ENCODE measurements at places on chromosomes 1 and 21.

- DNase-seq, result no peak
Observed at GRCh38 chr1:198633675-198634121, 5.1 kb upstream of the PTPRC start.

DNA sequence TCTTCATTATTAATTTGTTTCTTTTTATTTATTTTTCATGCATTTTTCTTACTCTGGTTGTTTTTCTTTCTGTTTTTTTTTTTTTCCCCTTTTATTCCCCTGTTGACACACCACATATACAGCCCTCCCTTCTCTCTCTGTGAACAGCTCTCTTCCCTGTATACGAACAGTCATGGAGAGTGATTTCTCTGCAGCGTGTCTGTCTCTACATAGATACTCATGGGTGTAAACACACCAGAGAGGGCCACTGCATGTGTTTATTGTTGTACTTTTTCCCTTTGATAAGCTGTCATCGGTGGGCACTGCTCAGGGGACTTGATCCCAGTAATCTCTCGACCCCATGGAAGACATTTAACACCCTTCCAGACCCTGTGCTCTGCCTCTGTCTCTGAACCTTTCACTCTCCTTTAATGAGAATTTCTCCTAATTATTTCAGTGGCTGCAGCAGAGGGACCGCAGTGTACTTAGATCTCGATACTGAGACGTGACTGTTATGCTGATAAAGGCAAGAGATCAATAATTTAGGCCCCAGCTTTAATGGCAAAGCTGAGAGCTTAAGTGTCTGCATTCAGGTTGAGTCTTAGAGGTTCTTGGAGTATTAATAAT is 113.1 kb downstream of the PBX1 start:
- DNase-seq, result no peak

DNA sequence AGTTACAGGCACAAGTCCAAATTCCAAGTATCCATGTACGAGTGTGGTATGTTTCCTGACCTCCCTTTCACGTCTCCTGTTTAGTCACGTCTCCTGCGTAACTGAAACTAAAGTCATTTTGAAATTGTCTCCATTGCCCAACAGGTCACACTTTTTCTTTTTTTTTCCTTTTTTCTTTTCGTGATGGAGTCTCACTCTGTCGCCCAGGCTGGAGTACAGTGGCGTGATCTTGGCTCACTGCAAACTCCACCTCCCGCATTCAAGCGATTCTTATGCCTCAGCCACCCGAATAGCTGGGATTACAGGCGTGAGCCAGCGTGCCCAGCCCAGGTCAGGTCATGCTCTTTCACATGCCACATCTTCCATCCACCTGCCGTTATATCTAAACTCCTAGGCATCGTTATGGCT is 38.2 kb downstream of the L1TD1 start:
- no peak for DNase-seq

GRCh38 chr1:178918955-178919354 is 48.1 kb upstream of the ANGPTL1 start:
- no peak for DNase-seq

DNA sequence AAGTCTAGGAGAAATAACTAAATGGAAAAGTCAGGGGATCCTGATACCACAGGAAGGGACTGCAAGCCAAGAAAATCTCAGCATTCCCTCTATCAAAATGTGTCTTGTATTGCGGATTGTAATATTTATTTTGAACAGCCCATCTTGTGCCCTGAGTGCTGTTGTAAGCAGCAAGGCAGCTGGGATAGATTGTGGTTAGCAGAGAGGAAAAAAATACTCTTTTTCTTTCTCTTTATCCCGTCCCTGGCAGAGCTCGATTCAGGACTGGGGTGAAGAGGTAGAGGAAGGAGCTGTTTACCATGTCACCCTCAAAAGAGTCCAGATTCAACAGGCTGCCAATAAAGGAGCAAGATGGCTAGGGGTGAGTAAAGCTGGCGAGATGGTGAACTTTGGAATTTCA is 1.2 kb downstream of the RGL1 start:
- DNase-seq, result no peak

- DNase-seq, result no peak
Observed at GRCh38 chr1:26570287-26570686, 40.7 kb downstream of the RPS6KA1 start.

DNA sequence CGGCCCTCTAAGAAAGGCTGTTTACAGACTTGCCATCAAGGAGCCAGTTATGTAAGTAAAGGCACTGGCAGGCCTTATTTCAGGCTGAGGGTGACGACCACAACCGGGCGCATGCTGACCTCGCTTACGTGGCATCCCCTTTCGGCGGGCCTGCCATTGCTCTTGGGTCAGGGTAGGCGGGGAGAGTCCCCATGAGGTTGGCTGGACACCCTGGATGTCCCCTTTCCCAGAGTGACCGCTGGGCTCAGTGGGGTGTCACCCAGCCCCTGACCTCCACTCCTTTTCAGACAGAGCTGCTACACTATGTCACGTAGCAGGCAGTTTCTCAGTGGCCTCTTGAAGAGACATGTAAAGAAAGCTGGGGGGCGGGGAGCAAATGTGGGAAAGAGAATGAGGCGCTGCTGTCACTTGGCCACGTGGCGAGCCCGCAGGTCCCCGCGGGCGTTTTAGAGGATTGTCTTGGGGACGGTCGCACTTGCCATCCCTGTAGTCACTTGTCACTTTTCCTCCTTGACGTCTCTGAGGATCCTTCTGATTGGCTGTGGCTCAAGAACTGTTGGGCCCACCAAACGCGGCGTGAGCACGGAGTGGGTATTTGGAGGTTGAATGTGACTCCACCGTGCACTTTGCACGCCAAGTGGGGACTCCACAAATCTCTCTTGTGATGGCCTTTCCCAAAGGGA is 42.2 kb downstream of the SLC37A1 start:
- DNase-seq, result no peak

DNA sequence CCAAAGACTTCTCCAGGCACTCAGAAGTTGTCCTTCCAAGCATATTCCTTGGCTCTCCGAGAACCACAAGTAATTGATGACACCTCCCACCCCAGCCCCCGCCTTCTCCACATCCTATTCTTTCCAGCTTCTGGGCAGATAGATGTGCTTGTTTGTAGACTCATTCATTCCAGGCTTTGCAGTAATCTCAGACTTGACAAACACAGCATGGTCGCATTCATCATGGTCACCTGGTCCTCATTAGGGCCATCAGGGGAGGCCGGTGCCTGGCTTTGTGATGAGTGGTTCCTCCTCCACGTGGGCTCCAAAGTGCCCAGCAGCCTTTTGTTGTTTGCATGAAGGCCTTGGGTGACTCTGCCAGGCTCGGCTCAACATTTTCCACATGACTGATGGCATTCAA is 28.5 kb upstream of the KCNE2 start:
- no peak for DNase-seq

DNA sequence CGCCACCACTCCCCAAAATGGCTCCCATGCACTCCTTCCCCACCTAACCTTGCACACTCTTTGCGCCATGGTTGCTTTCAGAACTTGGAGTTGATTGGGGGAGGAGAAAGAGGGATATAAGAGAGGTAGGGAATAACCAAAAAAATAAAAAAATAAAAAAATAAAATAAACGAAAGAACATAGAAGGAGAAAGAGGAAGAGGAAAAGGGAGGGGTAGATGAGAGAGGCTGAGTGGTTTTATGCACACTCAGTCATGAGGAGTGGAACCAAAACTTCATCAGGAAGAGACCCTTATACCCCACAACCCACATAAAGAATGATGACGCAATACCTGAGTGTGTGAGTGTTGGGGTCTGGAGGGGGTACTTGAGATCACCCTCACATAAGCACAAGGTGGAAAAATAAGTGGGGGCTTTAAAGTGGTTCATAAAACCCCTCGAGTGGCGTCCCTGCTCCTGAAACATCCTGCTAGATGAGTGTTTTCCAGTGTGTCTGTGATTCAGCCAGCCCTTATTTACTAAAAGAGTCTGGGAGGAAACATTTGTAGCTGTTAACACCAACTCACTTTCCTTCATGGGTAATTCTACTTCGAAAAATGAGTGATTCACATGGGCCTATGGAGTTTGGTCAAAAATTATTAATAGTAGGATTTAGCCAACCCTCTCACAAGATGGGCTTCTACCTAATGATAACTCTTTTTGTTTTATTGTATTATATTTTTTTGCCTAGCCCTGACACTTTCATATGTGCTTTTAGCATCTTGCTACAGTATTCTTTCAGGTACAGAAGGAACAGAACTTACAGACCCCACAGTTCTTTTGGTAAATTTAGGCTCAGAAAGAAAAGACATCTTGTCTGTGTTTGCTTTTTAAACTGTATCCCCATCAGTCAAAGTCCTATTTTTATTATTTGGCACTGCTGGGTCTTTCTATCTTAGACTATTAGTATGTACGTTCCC is 5.2 kb downstream of the SLAMF1 start:
- no peak for DNase-seq

DNA sequence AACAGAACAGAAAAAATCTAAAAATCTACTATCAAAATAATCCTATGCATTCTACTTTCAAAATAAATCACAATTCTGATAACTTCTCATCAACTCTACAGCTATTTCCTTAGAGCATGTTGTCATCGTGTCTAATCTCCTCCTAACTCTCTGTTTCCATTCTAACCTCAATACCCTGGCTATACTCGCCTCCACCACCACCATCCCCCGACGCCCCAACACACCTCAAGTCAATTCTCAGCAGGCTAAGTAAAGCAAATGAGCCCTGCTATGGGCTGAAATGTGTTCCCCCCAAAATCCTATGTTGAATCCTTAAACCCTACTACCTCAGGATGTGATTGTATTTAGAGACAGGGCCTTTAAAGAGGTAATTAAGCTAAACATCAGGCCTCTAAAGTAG is 34.6 kb downstream of the NRDC start:
- no peak for DNase-seq

DNA sequence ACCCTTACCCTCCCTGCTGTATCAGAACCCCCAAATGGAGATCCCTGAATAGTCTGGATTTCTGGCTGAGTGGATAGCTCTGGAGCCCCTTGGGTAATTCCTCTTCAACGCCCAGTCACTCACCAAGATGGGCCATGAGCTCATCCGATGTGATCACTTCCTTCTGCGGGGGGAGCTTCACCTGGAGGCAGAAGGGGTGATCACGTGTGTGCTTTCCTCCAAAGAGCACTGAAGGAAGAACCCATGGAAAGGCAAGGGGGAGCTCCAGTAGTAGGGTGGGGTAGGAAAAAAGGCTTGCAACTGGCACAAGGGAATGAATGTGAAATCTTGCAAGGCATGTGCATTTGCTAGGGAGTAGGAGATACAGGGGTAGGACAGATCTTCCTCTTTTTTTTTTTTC is 5.1 kb downstream of the MINDY1 start:
- no peak for DNase-seq

- DNase-seq, result no peak
Observed at GRCh38 chr1:40240390-40240789, 7.3 kb upstream of the TMCO2 start.

DNA sequence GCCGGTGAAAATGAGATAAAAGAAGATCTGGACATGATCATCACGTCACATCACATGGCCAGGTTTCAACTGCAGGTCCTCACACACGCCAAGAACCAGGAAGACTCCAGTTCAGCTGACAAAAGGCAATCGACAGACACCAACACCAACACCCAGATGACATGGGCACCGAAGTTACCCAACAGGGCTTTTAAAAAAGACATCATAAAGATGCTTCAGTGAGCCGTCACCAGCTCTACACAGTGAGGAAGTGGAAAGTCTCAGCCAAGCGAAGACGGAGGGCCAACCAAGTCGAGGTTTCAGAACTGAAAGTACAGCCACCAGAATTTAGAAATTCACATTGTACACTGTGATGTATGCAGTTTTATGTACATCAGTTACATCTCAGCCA is 154.3 kb upstream of the COL6A1 start:
- DNase-seq, result no peak

DNA sequence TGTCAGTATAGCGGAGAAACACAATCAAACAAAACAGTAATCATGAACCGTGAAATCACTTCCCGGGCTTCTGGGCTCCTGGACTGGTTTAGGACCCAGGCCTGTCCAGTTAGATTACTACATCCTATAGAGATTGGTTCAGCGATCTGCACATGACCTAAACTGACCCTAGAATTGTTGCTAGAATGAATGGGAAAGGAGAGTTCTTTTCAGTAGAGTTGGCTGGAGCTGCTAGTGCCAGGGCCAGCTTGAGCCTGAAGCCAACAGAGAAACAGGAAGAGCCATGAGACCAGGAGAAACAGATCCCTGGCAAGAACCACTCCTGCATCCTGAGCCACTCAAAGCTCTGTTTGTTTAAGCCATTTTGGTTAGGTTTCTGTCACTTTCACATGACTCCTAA is 474.3 kb upstream of the C1orf87 start:
- DNase-seq, result no peak

DNA sequence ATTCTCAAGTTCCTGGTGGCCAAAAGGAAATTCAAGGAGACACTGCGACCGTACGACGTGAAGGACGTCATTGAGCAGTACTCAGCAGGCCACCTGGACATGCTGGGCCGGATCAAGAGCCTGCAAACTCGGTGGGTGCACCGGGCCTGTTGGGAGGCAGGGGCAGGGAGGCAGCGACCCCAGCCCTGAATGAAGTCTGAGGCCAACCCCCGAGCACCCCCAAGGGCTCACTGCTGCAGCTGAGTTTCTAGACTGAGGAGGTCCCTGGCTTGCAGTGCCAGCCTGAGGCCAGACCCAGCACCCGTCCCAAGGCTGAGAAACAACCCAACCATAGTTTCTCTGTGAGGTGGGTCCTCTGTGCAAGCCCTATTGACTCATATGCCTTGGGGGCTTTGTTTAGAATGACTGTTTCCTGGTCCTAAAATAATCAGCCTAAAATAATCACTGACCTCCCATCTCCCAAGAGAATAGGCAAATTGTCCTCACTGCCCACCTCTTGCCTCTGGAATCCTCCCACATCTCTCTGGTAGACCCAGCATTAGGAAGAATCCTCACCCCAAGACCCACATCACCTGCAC is 27.1 kb downstream of the CITED4 start:
- DNase-seq, result no peak

- DNase-seq, result no peak
Observed at GRCh38 chr1:77614037-77614436, 68.4 kb downstream of the ZZZ3 start.

DNA sequence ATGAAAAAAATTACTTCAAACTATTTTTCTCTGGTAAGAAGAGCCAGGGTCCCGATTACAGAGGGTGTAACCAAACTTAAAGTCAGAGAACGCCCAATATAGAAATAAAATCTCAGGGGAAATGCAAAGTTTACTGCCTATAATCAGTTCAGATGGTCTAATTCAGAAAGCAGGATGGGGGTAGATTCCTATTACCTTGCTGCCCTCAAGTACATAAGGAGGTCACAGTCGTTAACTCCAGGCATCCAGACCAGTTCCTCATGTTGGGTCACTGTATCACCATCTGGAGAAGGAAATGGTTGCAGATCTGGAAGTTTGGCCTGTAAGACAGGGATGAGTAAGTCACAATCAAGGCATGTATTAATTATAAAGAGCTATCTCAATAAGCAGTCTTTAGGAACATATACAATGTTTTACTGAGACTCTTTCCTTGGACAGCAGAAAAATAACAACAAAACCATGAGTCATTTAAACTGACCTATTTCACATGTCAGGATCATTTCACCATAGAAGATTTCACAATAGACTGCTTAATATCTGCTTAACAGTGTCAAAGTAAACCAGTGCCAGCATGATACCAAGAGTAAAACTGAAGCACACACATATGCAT is 179.4 kb downstream of the SLC45A1 start:
- DNase-seq, result no peak

Data from stimulated activated CD4-positive, alpha-beta T cell treated with anti-CD3 and anti-CD28 coated beads, TNF-alpha, amount 100 ng/mL, for 4 hours (primary cell).